ENCODE measurements at places on chromosomes 2 and 18.

DNA sequence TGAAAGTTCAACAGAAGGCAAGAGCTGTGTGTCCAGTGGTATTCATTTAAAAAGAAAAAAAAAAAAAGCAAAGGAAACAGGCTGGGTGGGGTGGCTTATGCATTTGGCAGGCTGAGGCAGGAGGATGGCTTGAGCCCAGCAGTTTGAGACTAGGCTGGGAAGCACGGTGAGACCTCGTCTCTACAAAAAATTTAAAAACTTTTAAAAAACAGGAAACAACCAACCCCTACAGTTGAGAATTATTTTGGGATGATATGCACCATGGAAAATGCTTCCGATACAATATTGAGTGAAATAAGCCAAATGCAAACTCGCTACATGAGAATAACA, 31.2 kb downstream of the PTPN18 start:
- peak; percentile 71 for DNase-seq

GRCh38 chr2:235568431-235568830, 74.6 kb downstream of the AGAP1 start:
- peak; percentile 27 for DNase-seq

- DNase-seq = no peak
These were observed 8.2 kb downstream of the FAM110C start for GRCh38 chr2:38155-38554.

- DNase-seq = no peak
These were observed 34.9 kb downstream of the PTCD3 start for GRCh38 chr2:86140969-86141392.

DNA sequence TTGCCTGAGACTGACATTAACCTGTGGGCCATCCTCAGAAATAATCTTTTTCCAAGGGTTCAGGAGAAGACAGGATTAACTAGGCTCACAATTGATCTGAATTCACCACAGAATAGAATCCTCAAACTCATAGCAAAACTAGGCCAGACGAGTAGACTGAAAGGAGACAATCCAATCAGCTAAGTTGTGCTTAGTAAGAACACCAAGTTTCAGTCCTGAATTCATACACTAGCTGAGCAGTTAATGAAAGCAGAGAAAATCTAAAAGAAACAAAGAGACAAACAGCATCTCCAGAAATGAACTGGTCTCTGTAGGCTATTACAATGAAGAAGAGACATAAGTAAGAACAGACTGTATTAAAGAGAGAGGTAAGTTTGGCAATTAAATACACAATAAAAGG, 89.5 kb downstream of the GORASP2 start:
- DNase-seq = no peak

GRCh38 chr2:231576465-231576864, 16.2 kb upstream of the TEX44 start:
- DNase-seq = no peak

GRCh38 chr2:105379741-105380186, 19.1 kb downstream of the FHL2 start:
- no peak for DNase-seq

- no peak for DNase-seq
These were observed 222.9 kb upstream of the AGAP1 start for GRCh38 chr2:235270956-235271355.

DNA sequence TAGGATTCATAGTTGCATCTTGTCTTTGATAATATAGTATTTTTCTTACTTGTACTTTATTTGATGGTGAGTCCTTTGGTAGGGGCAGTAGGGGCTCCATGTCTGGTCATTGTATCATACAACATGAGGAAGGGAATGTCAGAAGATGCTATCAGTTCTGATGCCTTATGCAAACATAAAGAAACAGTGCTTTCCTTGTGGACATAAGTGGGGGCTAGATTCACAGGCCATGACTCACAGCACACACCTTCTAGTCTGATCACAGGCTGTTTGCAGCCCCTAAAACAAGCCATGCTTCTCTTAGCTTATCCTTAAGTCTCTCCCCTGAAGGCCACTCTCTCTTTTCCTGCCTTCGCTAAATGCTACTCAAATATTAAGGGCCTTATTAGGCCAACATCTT, 10.7 kb upstream of the SLC14A1 start:
- DNase-seq = no peak

Data from Right ventricle myocardium superior (tissue), 1 donor.